Stimulated activated CD4-positive, alpha-beta T cell treated with anti-CD3 and anti-CD28 coated beads, Interleukin-1b, Interleukin-23, amount 100 ng/mL, for 48 hours (primary cell): ENCODE measurements at places on chromosomes 3 and 15.

DNA sequence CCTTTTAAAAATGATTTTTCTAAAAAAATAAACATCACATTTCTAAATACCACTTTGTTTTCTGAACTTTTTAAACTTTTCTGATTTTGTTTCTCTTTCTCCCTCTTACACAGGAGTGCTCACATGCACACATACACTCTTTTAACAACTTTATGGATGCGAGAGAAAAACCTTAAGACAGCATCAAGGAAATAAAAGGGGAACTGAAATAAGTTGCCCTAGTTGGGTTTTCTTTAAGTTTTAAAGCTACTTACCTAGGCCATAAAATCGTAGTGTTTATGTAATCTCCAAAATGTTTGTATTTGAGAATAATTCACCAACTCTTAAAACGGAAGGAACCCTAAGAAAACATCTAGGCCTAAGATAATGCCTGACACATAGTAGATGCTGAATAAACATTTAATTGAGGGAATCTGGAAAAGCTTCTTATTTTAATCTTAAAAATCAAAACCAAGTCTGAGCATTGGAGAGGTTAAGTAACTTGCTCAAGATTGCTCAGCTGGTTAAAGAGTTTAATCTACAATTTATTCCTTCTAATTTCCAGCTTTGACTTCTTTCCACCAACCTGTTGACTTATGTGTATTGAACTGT lies 1.2 kb upstream of the BBX start:
- DNase-seq, result no peak

DNA sequence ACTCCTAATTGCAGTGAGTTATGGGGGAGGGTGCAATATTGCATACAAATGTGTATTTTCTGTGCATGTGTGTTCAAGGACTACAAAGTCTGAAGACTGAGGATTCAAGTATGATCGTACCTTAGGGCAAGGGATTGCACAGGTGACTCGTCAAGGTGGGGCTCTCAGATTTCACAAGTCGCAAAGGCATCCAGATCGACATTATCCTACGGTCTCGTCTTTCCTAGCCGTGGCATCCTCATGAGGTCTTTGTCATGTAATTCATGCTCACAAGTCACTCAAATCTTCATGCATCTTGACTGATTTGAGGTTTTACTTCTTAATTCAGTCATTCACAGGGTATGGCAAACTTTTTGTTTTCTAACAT lies 191.4 kb upstream of the HES1 start:
- no peak for DNase-seq

- DNase-seq, result peak; percentile 76
Observed at GRCh38 chr3:45462522-45463265, 74.3 kb downstream of the LARS2 start.

DNA sequence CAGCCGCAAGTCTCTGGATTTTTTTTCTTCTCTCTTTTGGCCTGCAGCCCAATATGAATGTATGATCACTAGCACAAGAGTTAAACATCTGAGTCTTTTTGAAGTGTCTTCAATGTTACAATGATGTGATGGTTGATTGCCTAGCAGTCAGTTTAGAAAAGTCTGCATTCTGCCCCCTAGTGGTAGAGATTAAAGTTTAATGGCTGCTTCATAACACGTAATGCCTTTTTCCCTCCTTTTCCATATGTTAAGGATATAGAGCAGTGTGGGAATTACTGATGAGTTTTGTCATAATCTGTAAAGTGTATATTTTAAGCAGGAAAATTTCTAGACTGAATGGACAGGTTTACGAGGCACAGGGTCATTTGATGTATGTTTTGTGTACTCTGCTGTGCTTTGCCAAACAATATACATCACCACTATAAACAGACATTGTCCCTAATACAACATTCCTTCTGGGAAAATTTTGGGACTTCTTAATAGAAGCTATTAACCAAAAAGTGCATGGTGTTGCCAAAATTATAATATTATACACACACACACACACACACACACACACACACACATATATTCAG lies 1038.5 kb upstream of the NR2F2 start:
- DNase-seq, result no peak

DNA sequence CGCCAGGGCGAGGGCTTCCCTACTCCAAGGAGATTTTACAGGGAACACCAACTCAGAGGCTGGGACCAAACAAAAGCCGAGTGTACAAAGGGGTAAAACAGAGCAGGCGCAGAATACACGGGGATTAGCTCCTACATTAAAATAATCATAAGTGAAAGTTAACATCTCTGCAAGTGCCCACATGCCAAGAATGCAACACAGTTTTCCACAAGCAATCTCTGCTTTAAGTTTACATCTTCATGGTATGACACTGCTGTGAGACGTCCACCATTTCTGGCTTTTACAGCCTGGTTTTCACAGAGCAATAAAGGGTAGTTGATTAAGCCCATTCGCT lies 500 bp upstream of the VGLL3 start:
- no peak for DNase-seq

DNA sequence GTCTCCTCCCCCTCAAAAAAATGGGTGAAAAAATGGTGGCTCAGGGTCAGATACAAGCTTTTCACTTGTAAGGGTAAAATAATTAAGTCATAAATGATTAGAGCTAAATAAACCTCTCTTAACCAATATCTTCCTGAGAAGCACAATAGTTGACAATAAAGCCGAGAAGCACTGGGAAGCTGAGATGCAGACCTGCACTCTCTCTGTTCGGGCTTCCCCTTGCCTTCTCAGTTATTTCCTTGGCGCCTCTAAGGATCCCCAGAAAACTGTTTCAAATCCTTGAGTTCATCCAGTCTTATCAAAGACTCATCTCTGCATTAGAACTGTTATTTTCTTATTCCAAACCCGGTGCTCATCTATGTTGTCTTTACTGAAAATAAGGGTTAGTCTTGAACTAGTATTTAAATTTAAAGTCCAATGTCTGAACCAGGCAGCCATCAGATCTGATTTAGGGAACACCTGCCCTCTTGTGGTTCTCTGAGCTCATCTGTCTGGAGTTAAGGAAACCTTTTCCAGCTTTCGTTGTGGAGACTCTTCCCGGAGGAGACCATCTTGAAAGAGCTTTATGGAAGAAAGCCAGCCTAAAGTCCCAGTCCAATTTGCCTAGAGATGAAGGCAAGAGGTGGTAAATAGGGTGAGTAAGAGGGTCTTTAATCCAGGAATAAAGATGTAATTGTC lies 256.4 kb upstream of the MCTP2 start:
- no peak for DNase-seq

DNA sequence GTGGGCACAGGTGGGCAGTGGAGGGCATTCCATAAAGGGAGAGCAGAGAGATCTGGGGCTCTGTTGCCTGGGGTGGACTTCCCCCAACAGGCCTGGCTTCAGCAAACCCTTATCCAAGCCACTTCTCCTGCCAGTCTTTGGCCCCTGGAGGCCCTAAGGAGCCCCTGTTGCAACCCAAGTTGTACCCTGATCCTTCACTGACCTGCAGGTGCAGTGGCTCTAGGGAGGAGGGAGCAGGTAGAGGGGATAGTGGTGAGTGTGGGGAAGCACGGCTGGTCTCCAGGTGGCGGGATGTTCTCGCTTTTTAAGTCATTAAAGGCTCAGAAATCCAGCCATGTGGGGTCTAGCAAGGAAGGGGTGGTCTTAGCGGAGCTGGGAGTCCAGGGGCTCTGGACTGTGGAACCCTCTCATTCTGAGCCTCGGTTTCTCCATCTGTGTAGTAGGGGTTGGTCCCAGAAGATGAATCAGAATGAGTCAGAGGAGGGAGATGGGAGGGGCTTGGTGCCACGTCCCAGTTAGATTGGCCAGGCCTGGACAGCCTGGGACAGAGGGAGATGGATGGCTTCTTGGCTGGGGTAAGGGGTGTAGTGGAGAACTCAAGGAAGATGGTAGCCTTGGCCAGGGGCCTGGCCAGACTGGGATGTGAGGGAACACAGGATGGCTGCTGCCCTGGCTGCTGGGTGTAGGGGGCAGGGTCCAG lies 2.6 kb downstream of the ZBTB47 start:
- no peak for DNase-seq

DNA sequence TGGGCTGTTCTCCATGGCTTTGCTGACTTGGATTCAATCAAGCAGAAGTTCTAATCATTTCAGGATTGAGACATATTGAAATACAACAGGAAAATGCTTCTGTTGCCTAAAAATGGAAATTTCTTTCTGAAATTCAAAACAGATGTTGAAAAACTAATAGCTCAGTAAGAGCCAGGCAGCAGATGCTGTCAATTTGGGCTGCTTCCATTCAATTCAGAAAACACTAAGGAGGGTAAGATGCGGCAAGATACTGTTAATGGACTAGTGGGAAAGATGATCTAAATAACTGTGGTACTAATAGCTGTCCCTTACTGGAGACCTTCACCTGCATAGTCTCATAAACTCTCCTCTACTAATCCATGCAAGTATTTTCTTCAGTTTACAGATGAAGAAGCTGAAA lies 53.5 kb downstream of the DGKG start:
- DNase-seq, result no peak

- DNase-seq, result no peak
Observed at GRCh38 chr3:177194299-177194698, 3.0 kb downstream of the TBL1XR1 start.

DNA sequence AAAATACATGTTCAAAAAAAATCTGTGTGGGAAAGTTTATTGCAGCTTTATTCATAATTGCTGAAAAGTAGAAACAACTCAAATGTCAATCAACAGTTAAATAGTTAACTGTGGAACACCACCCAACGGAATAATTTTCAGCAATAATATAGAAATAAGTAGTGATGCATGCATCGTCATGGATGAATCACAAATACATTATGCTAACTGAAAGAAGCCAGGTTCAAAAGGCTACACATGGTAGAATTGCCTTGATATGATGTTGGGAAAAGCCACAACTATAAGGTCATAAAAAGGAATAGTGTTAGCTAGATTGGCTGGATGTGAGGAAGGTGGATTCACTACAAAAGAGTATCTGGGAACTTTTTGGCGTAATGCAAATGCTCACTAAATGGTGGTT lies 82.0 kb downstream of the GMNC start:
- DNase-seq, result no peak

- no peak for DNase-seq
Observed at GRCh38 chr3:4520033-4520816, 27.1 kb downstream of the ITPR1 start.

GRCh38 chr3:24154013-24154695 lies 209.1 kb downstream of the NR1D2 start:
- no peak for DNase-seq

GRCh38 chr3:115077501-115078250 lies 69.4 kb downstream of the ZBTB20 start:
- no peak for DNase-seq

- DNase-seq, result no peak
Observed at GRCh38 chr3:133366921-133367320, 32.9 kb upstream of the BFSP2 start.

DNA sequence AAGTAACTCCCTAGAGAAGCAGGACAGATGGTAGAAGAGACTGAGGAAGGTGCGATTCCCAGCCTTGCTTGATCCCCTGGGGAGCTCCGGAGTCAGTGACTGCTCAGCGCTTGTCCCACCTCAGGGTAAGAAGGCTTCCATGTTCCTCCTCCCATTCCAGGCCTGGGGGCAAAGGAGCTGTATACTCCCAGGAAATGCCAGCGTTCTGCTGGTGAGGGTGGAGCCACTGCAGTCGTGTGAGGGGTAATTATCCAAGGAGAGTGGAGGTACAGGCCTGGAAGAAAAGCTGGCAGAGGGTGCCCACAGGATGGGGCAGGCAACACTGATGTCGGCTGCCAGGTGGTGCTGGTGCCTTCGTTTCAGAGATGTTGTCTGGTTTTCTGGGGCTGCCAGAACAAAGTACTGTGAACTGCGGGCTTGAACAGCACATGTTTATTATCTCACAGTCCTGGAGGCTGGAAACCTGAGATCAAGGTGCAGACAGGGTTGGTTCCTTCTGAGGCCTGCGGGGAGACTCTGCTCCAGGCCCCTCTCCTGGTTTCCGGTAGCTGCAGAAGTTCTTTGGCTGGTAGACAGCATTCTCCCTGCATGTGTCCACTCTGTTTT lies 12.1 kb upstream of the APBA2 start:
- DNase-seq, result no peak

- DNase-seq, result no peak
Observed at GRCh38 chr15:83510001-83510400, 62.9 kb downstream of the SH3GL3 start.

DNA sequence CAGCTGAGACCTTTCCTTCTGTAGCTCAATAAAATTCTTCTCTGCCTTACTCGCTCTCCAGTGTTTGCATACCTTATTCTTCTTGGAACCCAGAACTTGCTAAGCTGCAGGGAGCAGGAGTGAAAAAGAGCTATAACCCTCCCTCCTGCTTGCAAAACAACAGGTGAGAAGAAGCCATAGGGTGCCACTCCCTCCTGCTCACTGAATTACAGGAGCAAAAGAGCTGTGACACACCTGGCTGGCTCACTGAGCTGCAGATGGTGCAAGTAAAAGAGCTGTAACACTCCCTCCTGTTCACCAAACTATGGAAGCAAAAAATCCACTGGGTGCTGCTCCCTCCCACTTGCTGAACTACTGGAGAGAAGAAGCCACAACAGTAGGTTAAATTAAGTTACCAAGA lies 44.2 kb upstream of the C2CD4B start:
- DNase-seq, result no peak

GRCh38 chr3:139355891-139356290 lies 12.1 kb downstream of the MRPS22 start:
- DNase-seq, result no peak
